ENCODE measurements at places on chromosomes 3 and 15.

DNA sequence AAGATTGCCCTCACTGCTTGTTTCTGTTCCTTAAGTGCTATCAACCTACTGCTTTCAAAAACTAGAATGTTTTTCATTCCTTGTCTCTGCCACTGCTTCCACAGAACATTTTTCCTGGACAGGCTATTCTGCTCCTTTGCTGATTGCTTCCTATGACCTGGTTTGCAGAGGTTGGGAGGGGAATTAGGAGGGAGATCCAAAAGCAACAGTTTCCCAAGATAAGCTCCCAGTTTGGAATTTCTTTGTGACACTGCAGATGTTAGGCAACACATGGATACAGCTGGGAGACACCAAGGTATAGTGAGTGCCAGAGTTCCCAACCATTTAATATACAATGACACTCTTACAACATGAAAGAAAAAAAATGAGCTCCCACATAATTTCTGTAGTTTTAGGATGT is 1036.5 kb downstream of the ROBO2 start:
- DNase-seq: no peak

GRCh38 chr15:62109982-62110851 is 43.4 kb downstream of the C2CD4A start:
- no peak for DNase-seq

- DNase-seq: no peak
Observed at GRCh38 chr3:24139463-24140412, 194.7 kb downstream of the NR1D2 start.

DNA sequence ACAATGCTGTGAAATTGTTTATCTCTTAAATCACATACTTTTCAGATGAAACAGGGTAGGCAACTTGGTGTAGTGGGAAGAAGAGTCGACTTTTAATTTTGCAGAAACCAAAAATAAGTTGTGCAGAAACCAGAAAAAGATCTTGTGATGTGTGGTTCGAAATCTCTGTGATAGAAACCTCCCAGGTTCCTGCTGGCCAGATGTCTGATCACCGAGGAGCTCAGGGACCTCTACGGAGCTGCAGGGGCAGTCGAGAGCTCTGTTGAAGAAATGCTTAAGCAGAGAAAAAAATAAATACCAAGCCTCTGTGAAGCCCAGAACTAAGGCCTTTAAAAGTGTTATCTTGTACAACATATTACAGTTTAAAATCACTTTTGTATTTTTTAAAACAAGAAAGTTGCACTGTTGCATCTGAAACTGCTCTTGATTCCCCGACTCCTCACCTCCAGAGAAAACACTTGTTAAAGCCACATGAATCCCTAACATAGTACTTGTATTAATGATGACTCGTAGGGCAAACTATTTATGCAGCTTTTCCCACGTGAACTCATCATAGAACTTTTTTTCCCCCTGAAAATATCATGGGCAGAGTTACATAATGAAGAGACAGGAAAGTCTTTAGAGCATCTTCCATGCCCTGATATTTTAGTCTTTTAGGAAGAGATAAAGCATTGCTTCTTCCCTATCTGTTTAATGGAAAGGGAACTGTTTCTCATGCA is 51.3 kb downstream of the CCK start:
- DNase-seq: no peak

DNA sequence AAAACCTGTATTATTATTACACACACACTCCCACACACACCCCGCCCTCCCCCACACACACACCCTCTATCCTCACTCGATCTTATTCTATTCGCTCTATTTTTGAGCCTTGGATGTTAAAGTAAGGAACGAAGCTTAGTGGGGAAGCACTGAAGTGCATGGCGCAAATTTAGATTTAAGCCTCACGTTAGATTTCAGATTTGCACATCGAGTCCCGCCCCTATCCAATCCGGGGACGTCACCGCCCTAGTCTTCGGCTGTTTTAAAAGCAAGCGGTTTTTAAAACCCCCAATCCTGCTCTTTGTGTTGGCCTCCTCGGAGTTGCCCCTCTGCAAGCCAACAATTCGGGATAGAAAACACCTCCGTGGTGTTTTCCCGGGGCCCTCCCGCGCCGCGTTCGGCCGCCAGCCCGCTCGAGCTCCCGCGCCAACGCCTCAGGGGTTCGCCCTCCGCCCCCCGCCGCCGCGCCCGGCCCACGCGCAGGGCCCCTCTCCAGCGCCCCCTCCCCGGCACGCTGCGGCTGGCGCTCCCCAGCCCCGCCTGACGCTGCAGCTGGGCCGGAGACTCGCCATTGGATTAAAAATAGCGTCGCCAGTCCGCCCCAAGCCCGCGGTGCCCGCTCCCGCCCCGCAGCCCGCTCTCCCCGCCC is at the start of gene USP13:
Gene USP13, plus strand, starts transcription at position 594 of the 649 bp plus-strand sequence. CDS start 186 bp downstream, outside the sequence.
- peak; percentile 64 for DNase-seq

Measured in AML-193 (cell line).